Aortic smooth muscle cell (primary cell): ENCODE measurements at places on chromosomes 16 and 17. TPM values are rescaled to one million over a fixed set of nuclear protein-coding genes. Genes with fewer than 3 reads are reported as not detected.

Gene DNAH9
- not detected in 2 replicates for total RNA-seq

Gene ACE
- total RNA-seq = 0.93 and 4.4 TPM in 2 replicates

Gene ST6GALNAC2
- 2.9 and 5.7 TPM in 2 replicates for total RNA-seq

Gene KRT23
- not detected in 2 replicates for total RNA-seq

Gene GPR179
- under 0.01 TPM in 1 of 2 replicates, not detected in the other for total RNA-seq

Gene TSC2
- total RNA-seq = 44.3 and 53.0 TPM in 2 replicates

Gene EPX
- total RNA-seq = not detected in 2 replicates

Gene WNT3
- total RNA-seq = 0.44 and 0.66 TPM in 2 replicates

Gene DPEP1
- not detected in 2 replicates for total RNA-seq

Gene PRR35
- not detected in 2 replicates for total RNA-seq

Gene CEMP1
- 0.12 TPM in 1 of 2 replicates, not detected in the other for total RNA-seq

Gene CCDC47
- 76.7 and 87.7 TPM in 2 replicates for total RNA-seq

Gene GLP2R
- total RNA-seq = not detected in 2 replicates

Gene PRRT2
- 0.26 and 0.56 TPM in 2 replicates for total RNA-seq

Gene SULT1A2
- total RNA-seq = not detected in 2 replicates

Gene CXCL16
- total RNA-seq = 1.5 and 2.1 TPM in 2 replicates

Gene DHRS7C
- not detected in 2 replicates for total RNA-seq

Gene ZG16
- total RNA-seq = not detected in 2 replicates

Gene CNGB1
- total RNA-seq = under 0.01 TPM in 2 replicates

Gene WNT9B
- total RNA-seq = 0.13 TPM in 1 of 2 replicates, not detected in the other

Gene CTRL
- total RNA-seq = 0.66 and 0.75 TPM in 2 replicates

Gene CCDC92B
- not detected in 2 replicates for total RNA-seq

Gene STX1B
- 0.25 and 0.40 TPM in 2 replicates for total RNA-seq

Gene MEOX1
- total RNA-seq = not detected in 2 replicates

Gene AOC3
- total RNA-seq = 0.26 and 0.44 TPM in 2 replicates

Gene CTRB2
- not detected in 2 replicates for total RNA-seq

Gene TPPP3
- 0.50 and 0.66 TPM in 2 replicates for total RNA-seq

Gene ERN2
- 0.19 and 0.40 TPM in 2 replicates for total RNA-seq

Gene OTOP2
- not detected in 2 replicates for total RNA-seq

Gene COQ7
- 21.1 and 22.3 TPM in 2 replicates for total RNA-seq

Gene KRT9
- total RNA-seq = not detected in 2 replicates

Gene SLC12A3
- total RNA-seq = not detected in 2 replicates

Gene TBC1D3C
- not detected in 2 replicates for total RNA-seq

Gene CACNG3
- total RNA-seq = not detected in 2 replicates

Gene HID1
- total RNA-seq = 1.3 and 1.5 TPM in 2 replicates

Gene C17orf58
- total RNA-seq = 8.0 and 11.5 TPM in 2 replicates

Gene MYH1
- not detected in 2 replicates for total RNA-seq

Gene SLC16A6
- total RNA-seq = 0.37 and 0.92 TPM in 2 replicates

Gene PLA2G10
- total RNA-seq = not detected in 2 replicates

Gene KRT24
- not detected in 2 replicates for total RNA-seq

Gene SAMD14
- 0.53 and 1.3 TPM in 2 replicates for total RNA-seq

Gene ABI3
- total RNA-seq = 0.25 and 0.53 TPM in 2 replicates

Gene ASPHD1
- 5.5 and 7.8 TPM in 2 replicates for total RNA-seq

Gene MAP2K6
- 0.26 and 0.37 TPM in 2 replicates for total RNA-seq

Gene SMIM36
- not detected in 2 replicates for total RNA-seq

Gene C1QL1
- total RNA-seq = 0.31 and 0.66 TPM in 2 replicates
